ENCODE measurements at places on chromosomes 11 and 22. TPM values are rescaled to one million over a fixed set of nuclear protein-coding genes. Genes with fewer than 3 reads are reported as not detected.

RPL27A gene
- 1,250 TPM for total RNA-seq

APOL3 gene
- not detected for total RNA-seq

TEF gene
- total RNA-seq = 11.0 TPM

PAMR1 gene
- total RNA-seq = 285 TPM

DNA sequence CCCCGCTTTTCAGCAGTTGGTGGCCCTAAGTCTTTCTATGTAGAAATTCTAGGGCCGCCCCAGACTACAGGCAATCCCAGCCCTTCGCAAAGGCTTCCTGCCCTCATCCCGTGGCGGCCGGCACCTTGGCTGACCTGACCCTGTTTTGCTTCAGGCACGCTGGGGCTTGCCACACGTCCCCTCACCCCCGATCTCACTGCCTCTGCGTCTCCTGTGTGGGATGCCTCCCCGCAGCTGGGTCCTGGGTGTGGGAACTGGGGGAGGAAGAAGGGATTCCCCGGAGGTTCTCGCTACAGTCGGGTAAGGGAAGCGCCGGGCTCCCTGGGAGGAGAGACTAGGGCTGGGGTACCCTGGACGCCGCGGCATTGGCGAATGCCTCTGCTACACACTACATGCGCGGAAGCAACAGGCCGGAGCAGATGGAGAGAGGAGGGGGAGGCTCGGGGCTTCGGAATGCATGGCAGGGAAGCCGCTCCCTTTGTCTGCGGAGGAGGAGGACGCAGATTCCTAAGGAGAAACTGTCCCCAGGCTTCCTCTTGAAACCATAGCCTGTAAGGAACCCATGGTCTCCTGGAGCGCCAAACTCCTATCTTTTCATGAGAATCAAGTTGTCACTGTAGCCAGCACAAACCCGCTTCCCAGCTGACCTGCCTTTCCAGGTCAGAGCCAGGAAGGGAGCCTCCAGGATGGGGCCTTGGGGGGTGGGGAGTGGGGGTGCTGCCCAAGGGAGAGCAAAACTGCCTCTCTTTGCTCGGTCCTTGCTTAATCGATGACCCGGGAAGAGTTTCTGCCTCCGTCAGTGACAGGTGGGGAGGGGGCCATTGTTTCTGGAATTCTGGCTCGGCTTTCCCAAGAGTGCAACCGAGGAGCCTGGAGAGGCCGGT lies 1.4 kb downstream of the DTX4 start:
- peak; percentile 90 for DNase-seq

DNA sequence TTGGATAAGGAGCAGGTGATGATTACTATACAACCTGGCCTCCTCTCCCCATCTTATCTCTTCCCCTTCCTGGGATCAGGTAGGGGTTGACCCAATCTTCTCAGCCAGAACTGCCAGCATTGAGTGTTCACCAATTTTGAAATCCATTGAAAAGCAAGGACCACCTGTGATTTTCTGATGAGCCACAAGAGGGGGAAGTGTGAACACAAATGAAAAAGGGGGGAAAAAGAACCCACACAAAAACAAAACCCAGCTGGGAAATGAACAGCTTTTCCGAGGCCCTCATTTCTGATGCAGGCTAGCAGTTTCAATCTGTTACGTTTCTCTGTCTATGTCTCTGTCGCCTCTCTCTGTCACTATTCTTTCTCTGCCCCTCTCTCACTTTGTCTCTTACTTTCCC lies 161.9 kb downstream of the INSC start:
- DNase-seq = peak; percentile 61

DNA sequence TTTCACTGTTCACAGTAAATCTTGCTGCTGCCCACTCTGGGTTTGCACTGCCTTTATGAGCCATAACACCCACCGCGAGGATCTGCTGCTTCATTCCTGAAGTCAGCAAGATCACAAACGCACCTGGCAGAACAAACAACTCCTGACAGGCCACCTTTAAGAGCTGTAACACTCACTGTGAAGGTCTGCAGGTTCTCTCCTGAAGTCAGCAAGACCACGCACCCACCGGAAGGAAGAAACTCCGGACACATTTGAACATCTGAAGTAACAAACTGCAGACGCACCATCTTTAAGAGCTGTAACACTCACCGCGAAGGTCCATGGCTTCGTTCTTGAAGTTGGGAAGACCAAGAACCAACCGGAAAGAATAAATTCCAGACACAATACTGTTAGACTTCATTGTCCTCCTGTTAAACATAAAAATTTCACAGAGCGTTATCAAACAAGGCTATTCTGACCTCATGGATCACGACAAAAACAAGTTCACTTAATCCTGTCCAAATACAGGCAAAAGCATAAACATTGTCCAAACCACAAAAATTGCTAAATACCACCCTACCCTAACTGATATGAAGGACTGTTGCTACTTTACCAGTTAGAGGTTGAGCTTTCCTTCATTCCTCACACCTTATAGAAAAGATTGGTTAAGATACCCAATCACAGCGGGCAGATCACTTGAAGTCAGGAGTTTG lies 3.0 kb upstream of the CCDC117 start:
- DNase-seq = no peak

GRCh38 chr11:47550288-47551047 lies 2.5 kb downstream of the CELF1 start:
- DNase-seq = no peak

DNA sequence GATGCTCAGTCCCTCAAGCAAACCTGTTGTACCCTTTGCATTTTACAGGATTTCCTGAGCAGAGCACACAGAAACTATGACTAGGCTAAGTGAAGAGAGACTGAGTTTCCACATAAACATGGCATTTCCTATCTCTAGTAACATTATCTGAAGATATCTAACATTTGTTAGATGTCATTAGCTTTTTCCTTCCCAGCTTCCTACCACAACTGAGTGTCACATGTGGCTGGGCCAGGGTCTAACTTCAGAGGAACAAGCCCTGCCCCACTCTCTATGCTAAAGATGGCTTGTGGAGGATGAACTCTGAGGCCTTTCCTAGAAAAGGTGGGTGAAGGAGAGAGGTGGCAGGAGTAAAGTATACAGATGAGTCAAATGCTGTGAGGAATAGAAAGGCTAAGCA lies 16.5 kb downstream of the C22orf42 start:
- DNase-seq = no peak

DNA sequence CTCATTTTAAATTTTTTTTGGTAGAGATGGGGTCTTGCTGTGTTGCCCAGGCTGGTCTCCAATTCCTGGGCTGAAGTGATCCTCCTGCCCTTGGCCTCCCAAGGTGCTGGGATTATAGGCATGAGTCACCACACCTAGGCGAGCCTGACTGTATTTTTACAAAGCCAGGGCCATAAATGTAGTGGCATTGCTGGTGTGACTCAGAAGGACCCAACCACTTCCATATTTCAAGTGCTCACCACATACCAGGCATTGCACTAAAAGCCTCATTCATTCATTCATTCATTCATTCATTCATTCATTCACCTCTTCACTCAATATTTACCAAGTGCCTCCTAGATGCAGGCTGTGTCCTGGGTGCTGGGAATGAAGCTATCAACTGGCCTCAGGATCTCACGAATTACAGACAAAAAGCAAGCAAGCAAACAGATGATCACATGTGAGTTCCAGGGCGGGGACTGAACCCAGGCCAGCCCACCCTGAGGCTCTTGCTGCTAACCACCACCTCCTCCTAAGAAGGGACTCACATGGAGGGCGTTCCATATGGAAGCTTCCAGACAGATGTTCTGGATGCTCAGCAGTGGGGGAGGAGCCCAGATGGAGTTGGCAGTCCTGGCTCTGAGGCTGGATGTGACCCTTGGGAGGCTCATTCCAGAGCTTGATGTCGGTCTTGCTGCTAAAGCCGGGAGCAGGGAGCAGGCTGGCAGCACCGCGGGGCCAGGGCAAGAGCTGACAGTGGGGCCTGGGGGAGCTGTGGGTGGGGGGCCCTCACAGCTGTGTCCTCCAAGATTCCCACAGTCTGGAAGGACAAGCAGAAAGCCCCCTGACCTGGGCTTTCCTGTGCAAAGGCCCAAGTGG lies 158.8 kb downstream of the CTTN start:
- no peak for DNase-seq

DNA sequence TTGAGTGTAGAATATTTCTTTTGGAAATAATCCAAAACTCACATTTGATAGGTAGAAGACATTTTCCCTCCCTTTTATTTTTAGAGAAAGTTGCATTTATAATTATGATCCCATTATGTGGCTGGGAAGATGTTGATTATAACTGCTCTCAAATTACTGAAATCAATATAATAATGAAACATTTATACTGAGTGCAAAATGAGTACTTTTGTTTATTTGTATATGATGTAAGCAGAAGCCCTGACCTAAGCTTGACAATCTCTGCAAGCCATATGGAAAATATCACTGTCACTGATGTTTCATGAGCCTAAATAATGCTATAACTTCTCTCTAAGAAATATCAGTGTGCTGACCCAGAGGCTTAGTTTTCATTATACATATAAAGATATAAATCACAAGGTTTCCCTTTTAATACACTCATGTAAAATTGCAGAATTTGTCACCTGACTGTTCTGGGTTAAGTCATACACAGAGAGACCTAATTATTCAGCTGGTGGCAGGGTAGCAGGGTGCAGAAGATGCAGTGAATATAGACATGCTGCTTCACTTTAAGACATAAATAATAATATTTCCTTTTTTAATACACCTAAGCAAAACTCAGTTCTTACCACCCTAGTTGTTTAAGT lies 99.2 kb downstream of the BBOX1 start:
- no peak for DNase-seq

DNA sequence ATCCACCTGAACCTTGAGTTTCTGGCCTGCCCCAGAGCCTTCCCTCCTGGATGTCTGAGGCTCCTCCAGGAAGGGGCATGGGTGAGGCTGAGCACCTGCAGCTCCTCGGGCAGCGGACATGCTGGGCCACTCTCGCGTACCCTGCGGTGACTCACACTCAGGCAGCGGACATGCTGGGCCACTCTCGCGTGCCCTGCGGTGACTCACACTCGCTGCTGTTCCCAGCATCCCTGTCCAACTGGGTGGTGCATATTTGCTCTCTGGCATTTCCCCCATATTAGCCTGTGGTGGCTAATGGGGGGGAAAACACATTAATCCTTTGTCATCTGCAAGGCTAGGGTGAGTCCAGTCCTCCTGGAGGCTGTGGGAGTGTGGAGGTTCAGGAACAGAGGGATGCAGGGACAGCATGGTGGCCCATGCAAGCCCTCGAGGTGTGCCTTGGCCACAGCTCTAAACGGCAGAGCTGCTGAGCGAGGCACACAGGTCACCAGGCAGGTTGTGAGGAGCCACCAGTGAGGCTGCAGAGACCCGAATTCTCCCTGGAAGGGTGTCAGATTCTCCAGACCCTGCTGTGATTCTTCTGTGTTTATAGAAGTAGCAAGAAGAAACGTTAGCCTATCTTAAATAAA lies 728.1 kb downstream of the BRD1 start:
- no peak for DNase-seq

DNA sequence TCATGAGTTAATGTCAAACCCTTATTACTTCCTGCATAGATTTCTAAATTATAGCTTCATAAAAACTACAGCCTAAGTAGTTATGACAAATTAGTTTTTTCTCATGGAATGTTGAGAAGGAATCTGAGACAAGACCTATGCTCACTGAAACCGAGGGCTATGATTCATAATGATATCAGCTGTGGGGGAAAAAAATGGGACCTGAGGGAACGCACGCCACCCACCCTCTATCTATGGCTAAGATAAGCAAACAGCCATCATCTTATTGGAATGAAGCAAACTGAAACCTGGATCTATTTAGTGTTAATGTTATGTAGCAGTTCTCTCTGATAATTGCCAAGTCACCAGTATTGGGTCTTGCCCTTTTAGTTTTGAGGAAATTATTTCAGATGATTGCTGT lies 906.9 kb upstream of the RAG2 start:
- no peak for DNase-seq
